ENCODE measurements at places on chromosomes 16 and 17. TPM values are rescaled to one million over a fixed set of nuclear protein-coding genes. Genes with fewer than 3 reads are reported as not detected.

Gene TOX3
- total RNA-seq, result not detected

Gene AANAT
- not detected for total RNA-seq

Gene BOLA2
- total RNA-seq, result 9.3 TPM

Gene XAF1
- 53.2 TPM for total RNA-seq

Gene TBC1D3K
- total RNA-seq, result not detected

Gene CCL3
- total RNA-seq, result 5.8 TPM

Gene ADORA2B
- not detected for total RNA-seq

DNA sequence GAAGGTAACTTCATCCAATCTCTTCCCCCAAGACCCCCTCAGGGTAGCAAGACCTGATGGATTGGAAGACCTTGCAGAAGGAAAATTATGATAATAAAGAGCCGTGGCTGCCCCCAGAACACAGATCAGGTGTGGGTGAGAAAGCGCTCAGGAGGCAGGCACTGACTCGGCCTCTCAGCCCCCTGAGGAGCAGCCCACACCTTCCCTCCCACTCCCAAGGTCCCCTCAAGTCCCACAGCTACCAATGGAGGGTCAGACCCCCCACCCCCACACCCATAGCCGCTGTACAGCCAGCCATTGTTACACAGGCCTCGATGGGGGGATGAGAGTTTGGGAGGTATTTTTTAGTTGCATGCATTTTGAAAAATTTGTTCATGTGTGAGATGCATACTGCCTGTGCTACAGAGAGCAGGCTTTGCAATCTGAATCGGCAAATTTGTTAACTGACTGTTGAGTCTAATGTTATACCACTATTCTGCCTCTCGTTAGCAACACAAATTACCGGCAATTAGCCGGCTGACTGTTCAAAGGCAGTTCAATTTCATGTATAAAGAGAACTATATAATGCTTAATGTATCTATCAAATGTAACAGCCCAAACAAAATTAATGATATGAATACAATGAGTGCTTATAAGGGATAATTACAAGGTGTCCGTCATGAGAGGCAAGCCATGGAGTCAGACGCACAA is 211.7 kb downstream of the C16orf78 start:
- no peak for DNase-seq

- DNase-seq, result no peak
Observed at GRCh38 chr17:43543300-43543699, 2.8 kb downstream of the ETV4 start.

DNA sequence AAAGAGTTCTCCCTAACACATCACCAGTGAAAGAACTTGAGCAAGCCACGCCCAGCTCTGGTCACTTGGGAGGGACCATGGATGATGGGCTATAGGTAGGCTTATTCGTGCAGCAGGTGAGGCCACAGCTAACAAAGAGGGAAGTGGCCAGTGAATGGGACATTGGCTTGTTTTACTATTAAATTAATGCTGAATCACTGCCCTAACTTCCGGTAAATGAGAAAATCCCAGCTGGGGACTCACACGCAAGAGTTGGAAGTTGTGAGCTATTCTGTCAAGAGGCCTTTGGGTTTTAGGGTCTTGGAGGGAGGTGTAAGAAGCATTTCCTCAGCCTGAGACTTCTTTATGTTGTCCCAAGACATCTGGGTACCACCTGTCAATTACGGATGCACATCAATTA is 315.3 kb downstream of the XYLT1 start:
- no peak for DNase-seq

- DNase-seq, result no peak
Observed at GRCh38 chr16:9425236-9425635, 333.8 kb downstream of the HAPSTR1 start.

- DNase-seq, result no peak
Observed at GRCh38 chr16:12092544-12092921, 116.0 kb downstream of the SNX29 start.

- no peak for DNase-seq
Observed at GRCh38 chr16:87685405-87685755, 80.4 kb downstream of the KLHDC4 start.
